ENCODE measurements at places on chromosomes 11 and 22. TPM values are rescaled to one million over a fixed set of nuclear protein-coding genes. Genes with fewer than 3 reads are reported as not detected.
A peak's percentile ranks its signal among the peaks of the same experiment; 100 is the strongest.

GRCh38 chr11:119205080-119205479 is 1.1 kb upstream of the CBL start:
- DNase-seq: no peak

The YAP1 gene
- total RNA-seq: 24.5 TPM

GRCh38 chr22:50002791-50003190 is 9.8 kb downstream of the IL17REL start:
- no peak for DNase-seq

GRCh38 chr11:106021181-106021966 is 666 bp downstream of the MSANTD4 start:
- DNase-seq: peak; percentile 41

The CDHR5 gene
- not detected for total RNA-seq

DNA sequence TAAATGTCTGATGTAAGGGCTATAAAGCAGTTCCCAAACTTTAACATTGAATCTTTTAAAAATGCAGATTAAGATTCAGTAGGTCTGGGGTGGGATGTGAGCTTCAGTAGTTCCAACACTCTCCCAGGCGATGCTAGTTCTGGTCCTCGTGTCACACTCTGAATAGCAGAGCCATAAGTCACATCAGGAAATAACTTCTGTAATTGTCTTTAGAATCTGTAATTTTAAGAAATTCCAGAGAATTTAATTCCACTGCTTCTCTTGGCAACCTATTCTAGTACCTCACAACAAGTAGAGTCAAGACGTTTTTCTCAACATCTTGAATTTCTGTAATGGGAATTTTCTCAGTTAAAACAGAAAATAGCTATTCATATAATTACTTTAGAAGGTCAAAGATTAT is 223.1 kb downstream of the TMEM135 start:
- no peak for DNase-seq

The KCTD14 gene
- total RNA-seq: 0.96 TPM

The ASPHD2 gene
- total RNA-seq: 16.3 TPM

- no peak for DNase-seq
These were observed 85.7 kb downstream of the KIAA1671 start for GRCh38 chr22:25038239-25038638.

DNA sequence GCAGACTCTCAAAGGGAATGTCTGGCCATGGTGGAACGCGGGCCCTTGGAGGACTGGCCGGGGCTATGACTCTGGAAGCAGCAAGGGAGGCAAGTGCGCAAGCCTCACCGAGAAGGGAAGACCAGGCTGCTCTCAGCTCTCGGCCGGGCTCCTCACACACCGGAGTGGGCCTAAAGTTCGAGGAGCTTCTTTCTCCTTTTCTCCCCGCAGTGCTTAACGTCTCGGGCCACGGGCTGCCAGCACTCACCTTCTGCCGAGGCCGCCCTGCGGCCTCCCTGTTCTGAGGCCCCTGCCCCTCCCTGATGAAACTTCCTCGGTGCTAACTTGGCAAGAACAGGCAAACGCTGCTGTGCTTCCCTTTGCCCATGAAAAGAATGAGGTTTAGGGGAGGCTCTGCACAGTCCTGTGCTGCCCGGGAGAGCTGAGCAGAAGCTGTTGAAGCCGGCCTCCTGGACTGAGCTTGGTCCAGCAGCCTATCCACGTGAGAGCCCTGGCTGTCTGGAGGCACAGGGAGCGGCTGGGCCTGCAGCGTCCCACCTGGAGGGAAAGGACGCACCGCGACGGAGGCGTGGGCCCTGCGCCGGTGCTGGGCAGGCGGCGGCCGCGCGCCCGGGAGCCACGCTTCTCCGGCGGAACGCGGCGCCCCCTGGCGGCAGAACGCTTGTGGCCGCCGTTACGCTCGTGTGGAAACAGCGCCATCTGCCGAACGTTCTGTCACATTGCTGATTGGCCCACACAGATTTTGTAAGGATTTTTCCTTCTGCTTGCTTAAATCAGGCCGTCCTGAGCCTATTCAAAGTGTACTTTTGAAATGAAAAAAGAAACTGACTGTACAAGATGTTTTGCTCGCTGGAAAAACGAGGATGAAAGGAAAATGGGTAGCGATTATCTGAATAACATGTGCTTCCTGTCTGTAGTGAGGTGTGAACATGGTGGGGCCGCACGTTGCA is 65.0 kb upstream of the TMEM45B start:
- peak; percentile 75 for DNase-seq

DNA sequence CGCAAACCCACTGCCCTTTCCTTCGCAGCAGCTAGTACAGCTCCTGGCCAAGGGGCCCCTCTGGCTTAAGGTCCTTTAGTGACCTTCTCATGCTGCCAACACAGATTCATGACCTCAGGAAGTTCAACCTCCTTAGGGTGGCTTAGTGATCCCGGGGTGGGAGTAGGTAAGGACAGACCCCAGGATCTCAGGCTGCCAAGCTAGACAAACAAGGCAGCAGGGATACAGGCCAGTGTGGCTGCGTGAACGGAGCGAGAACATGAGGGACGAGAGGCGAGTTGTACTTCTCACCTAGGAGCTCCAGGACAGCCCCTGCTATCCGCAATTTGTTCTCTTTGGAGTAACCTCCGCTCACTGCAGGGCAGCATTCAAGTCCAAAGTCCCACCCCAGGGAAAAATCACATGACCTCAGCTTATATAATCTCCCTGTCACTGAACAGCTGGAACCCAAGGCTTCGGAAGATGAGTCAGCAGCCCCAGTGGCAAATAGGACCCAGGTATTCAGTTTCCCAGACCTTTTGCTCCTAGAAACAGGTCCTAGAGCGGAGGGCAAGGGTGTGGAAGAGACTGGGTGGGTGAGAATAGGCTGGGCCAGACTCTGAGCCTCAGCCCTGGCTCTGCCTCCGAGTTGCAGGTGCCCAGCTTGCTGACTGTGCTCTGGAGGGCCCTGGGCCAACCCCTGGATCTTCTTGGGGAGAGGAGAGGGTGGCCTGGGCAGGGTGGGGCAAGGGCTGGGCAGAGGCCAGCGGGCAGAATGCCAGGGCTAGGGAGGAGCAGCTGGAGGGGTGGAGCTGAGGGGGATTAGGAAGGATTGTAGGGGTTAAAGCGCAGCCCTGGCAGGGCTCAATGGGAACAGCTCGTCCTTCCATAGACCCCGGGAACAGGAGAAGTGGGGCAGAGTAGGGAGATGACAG is 13.1 kb downstream of the USP2 start:
- no peak for DNase-seq

DNA sequence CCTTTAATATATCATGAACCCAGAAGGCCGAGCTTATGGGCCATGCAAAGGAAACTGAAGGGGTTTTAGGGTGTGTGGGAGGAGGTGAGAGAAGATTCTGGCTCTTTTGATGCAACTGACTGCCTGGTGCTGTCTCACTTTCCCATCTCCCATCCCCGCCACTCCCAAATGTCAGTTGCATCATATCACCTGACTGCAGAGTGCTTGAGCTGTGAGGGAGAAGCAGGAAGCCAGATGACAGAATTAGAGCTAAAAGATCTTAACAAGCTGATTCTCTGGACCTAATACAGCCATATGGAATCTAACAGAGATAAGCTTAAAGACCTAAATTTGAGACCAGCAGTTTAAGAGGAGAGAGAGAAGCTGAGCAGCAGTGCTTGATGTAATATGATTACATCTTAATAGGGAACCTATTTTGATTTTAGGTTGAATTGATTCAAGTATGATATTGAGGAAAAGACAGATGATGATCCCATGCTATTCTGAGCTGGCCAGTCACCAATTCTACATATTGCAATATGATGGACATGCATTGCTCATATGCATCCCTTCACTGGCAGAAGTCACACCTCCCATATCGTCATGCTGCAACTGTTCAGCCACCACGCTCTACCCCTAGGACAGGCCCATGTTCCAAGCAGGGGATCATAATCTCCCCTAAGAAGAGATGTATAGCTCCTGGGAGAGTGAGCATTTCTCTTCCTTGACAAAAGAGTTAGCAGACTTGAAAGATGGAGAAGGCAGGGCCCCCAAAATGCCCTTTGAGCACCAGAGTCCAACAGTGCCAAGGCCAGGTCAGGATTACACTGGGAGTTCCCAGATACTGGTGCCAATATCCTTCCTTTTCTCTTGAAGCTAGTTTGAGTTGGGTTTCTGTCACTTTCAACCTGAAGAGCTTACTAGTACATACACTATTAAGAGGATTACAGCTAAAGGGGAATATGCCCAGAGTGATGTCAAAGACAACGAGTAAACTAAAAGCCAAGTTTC is 44.9 kb downstream of the PLEKHA7 start:
- DNase-seq: no peak

The C22orf31 gene
- total RNA-seq: 0.60 TPM

DNA sequence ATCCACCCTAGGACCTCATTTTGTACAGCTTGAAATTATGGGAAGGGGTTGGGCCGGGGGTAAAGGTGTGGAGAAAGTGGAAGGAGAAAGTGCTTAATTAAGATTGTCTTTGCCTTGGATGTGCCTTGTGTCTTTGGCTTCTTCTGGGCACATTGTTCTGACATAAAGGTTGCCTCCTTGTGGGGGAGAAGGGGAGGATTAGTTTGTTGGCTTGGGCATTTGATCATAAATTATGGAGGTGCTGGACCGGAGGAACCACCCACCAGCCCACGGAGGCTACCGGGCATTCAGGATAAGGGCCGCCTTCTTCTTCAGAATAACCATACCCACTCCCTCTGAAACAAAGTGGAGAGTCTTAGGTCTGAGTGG is 1.3 kb downstream of the PAFAH1B2 start:
- no peak for DNase-seq

The LRRN4CL gene
- total RNA-seq: 1.1 TPM

The ZBTB3 gene
- total RNA-seq: 22.0 TPM

Data from dorsolateral prefrontal cortex (tissue), 122 donors.